ENCODE measurements at places on chromosomes 12 and 14. TPM values are rescaled to one million over a fixed set of nuclear protein-coding genes. Genes with fewer than 3 reads are reported as not detected.
A peak's percentile ranks its signal among the peaks of the same experiment; 100 is the strongest.

- peak; percentile 72 for DNase-seq
These were observed 43.9 kb upstream of the FBRSL1 start for GRCh38 chr12:132445884-132446632.

- DNase-seq, result no peak
These were observed 2.1 kb upstream of the DTX3 start for GRCh38 chr12:57602544-57602943.

DNA sequence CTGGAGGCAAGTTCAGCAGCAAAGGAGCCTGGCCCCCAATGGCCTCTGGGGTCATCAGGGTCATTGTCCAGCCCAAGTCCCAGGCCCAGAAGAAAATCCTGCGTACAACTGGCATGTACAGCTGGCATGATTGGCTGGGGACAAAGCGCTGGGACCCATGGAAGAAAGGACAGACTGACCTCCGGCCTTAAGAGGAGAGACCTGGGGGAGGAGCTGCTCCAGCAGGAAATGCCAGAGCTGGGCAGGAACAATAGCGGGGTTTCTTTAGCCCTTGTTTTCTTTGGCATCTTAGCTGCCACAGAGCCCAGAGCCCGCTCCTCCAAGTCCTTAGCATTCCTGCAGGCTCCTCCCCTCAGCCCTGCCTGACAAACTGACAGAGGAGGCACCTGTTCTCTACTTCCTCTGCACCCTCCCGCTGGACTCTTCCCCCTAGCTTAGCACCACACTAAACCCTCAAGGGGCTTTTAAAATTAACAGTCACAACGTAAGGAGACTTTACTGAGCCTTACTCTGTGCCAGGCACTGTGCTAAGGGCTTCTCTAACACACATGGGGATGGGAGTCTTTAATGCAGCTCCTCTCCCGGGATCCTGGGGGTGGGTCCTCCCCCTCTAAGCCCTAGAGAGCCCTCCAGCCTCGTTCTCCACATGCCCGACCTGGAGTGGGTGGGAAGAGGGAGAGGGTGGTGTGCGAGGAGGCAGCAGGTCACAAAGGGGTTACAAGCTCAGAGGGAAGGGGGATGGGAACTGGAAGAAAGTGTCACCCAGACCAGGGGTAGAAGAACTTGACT, 1.8 kb upstream of the AQP5 start:
- peak; percentile 33 for DNase-seq

- no peak for DNase-seq
These were observed 1.7 kb downstream of the ZDHHC17 start for GRCh38 chr12:76765598-76765997.

- DNase-seq, result no peak
These were observed 78.5 kb downstream of the MAP1LC3B2 start for GRCh38 chr12:116637589-116638150.

DNA sequence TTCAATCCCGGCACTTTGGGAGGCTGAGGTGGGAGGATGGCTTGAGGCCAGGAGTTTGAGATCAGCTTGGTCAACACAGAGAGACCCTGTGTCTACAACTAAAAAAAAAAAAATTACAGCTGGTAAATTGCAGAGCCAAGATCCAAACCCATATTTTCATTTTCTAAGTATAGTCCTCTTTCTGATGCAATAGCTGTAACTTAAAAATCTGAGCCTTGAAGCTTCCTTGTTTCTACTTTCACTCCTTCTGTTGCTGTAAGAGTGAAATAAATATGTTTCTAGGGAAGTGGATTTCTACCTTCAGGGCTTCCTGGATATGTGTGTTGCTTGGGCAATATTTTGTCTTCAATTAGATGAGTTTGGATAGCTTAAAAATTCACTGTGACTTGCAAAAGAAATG, 42.0 kb upstream of the PRICKLE1 start:
- DNase-seq, result no peak

DNA sequence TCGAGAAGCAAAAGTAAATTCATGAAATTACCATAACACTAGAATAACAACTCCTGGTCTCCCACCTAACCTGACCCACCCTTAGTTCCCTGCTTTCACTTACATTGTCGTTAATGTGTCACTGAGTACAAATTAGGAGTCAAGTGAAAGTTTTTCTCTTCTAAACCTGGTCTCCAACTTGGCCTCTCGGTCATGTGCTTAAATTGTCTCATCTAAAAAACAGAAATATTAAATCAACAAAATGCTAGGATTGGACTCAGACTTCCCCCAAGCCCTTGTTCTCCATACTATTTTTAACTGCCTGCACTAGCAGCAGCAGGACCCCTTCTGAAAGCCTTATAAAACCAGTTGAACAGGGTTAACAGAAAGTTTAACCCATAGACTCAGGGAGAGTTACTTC, 1.8 kb upstream of the BTG1 start:
- no peak for DNase-seq

DNA sequence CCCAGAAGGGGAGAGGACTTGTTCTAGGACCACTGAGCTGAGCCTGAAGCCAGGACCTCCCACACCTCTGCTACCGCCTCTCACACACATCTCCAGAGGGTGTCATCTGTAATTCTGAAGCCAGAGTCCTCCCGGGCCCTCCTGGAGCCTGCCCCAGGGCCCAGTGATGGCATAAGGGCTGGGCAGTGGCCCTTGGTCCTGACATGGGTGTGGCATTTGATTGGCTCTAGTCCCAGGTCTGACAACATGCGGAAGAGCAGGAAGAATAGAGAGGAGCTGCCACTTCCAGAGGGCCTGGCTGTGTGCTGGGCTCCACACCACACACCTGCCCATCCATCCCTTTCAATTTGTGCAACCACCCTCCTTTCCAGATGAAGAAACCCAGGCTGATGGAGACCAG, 144.3 kb upstream of the GSC start:
- no peak for DNase-seq

- DNase-seq, result no peak
These were observed 56.4 kb upstream of the PIWIL1 start for GRCh38 chr12:130281153-130281799.

GRCh38 chr12:81450920-81451739, 308.0 kb downstream of the PPFIA2 start:
- DNase-seq, result peak; percentile 58

- no peak for DNase-seq
These were observed 20.1 kb upstream of the CERS5 start for GRCh38 chr12:50187084-50187900.

DNA sequence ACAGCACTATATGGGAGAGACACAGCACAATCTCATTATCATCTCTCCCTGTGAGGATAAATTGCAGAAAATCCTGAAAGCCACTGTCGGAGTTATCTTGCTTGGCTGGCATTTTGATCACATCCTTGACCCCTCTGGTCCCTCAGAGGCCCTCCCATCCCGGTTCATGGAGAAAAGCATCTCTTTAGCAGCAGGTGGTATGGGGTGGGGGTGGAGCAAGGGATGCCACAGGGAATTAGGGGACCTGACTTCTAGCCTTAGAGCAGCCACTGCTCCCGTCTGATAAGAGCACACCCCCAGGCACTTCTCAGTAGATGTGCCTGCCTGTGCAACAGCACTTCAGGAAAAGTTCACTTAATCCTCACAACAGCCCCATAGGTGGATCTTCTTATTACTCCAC, 38.6 kb downstream of the GRIN2B start:
- DNase-seq, result no peak

DNA sequence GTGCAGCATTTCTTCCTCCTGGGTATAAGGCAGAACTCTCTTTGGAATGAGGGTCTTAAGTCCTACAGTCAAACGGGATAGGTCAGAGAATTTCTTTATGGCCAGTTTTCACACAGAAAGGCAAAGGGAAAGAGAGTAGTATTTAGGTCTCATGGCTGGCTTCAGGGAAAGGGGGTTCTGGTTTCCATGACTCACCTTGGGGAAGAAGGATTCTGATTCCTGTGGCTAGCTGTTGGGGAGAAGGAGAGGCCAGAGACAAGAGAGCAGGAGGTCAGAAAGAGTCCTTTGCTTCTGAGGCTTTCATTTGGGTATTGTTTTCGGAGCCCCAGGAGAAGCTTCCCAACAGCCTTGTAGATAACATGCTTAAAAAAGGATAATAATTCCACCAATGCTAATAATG, 332.5 kb downstream of the NPAS3 start:
- DNase-seq, result no peak

DNA sequence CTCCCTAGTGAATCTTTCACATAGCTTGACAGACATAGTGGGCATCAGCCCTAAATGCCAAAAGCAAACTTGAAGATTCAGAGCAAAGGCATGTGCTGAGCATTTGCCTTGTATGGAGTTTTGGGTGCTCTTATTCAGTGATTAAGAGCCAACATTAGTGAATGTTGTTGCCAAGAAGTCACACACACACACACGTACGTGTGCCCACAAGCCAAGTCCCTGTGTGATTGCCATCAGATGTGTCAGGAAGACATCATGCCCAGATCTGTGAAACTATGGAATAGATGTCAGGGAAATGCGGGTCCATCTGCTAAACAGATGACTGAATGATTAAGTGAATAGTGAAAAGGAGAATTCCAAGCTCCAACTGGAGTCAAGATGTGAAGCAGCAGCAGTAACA, 149.0 kb downstream of the AKAP6 start:
- peak; percentile 74 for DNase-seq

GRCh38 chr12:50188241-50188781, 21.1 kb upstream of the CERS5 start:
- no peak for DNase-seq

GRCh38 chr12:87883806-87884205, 145.4 kb downstream of the C12orf50 start:
- no peak for DNase-seq

DNA sequence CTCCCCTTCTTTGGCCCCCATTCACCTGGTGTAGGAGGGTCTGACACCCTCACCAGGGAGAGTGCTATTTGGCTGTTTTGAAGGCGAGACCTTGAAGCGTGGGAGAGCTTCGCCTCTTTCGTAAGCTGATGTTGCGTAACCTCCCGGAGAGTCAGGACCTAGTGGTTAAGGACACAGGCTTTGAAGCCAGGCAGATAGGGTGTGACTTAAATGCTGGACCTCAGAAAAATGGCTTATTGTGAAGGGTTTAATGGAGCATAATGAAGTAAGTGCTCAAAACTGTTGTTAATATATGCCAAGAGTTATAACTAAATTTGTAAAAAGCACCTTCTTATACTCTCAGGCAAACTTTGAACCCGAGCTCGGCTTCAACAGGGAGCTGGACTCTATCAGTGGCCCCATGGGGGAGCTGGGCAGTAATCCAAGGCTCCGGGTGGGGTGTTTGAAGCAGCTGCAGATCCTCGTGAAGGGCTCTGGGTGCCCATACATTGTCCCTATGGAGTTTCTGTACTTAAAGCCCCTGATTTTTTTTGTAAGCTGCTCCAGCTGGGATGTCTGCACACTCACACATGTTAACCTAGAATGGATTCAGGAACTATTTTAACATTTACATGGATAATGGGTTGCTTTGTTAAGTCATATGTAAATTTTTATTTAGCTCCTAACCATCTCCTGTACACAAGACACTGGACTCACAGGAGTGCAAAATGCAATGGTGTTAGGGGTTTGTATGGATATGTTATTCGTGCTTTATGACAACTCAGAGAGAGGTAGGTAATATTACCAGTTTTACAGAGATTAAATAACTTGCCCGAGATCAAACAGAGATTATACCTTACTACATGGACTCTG, 26.0 kb downstream of the PPFIBP1 start:
- peak; percentile 95 for DNase-seq

GRCh38 chr14:30798961-30799360, 75.4 kb upstream of the COCH start:
- DNase-seq, result no peak

DNA sequence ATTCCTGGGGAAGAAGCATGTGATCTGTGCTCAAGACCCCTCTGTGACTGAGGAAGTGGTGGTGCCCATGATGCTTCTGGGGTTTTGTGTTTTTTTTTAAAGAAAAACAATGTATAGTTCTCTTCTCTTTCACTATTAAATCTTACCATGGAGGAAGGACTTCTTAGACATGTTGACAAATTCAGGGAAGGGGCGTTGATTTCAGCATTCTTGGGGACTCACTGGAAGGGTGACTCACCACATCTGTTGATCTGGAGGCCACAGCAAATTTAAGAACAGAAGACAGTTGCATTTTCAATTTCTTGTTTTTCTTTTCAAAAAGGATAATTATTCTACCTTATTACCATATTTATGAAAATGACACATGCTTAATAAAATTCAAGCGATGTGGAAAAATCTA, 152.9 kb upstream of the RTL1 start:
- no peak for DNase-seq

- DNase-seq, result peak; percentile 47
These were observed 2.4 kb downstream of the LRIG3 start for GRCh38 chr12:58917699-58918468.

DNA sequence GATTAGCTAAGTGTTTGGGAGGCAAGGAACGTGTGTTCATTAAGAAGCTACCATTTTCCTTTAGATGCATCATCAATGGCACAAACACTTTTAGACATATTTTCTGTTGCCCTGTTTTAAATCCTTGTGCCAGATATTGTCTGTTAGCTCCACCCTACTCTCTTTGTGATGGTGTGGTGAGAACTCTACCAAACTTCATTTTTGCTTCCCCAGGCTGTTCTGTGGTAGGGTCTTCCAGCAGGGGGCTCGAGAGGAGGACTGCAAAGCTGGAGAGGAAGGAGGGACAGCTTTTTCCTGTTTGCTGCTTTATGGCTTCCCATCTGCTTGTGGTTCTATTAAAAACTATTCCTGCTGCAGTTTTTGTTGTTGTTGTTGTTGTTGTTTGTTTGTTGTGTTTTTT, 23.8 kb upstream of the STRAP start:
- no peak for DNase-seq

- DNase-seq, result peak; percentile 21
These were observed 707.3 kb downstream of the MED13L start for GRCh38 chr12:115570069-115570777.

FLVCR2 gene
- total RNA-seq, result 2.8 TPM

FGF6 gene
- not detected for total RNA-seq

DLGAP5 gene
- 0.38 TPM for total RNA-seq

RERGL gene
- not detected for total RNA-seq

MYH6 gene
- not detected for total RNA-seq

SIX6 gene
- not detected for total RNA-seq

C14orf132 gene
- 0.64 TPM for total RNA-seq

PPFIA2 gene
- not detected for total RNA-seq

YLPM1 gene
- total RNA-seq, result 17.4 TPM

TRPV4 gene
- 0.51 TPM for total RNA-seq

LAG3 gene
- not detected for total RNA-seq

AICDA gene
- not detected for total RNA-seq

Measured in bronchial epithelial cell (primary cell).